Kidney capillary endothelial cell (primary cell): ENCODE measurements at places on chromosomes 4 and X.

DNA sequence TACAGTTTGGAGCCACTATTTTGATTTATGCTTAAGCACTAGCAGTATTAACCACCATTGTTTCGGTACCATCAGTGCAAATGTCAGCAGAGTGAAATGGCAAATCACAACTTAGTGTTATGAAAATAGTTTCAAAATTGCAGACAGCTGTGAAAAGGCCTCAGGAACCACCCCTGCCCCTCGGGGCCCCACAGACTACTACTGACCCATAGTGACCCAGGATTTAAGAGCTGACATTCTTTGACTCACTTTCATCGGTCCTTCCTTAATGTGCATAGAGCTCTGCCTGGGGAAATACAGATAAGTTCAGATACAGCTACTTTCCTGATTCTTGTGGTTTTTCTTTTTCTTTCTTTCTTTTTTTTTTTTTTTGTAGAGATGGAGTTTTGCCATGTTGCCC, 3.3 kb upstream of the BBS7 start:
- no peak for DNase-seq

DNA sequence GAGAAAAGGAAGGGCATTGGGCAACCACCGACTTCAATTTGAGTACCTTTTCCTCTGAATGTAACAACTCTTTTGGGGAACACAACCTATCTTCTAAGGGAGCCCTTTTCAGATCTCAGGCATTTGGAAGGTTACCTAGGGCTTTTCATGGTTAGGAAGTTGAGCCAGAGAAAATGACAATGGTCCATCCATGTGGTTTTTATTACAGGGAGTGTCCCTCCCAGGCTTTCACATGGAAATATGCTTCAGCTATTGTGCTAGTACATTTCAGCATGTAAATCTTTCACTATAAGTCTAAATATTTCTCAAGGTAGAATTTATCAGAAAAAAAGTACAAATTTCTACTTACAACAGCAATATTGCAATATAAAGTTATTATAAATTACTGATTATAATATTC, 259.8 kb downstream of the IQCM start:
- DNase-seq = no peak

DNA sequence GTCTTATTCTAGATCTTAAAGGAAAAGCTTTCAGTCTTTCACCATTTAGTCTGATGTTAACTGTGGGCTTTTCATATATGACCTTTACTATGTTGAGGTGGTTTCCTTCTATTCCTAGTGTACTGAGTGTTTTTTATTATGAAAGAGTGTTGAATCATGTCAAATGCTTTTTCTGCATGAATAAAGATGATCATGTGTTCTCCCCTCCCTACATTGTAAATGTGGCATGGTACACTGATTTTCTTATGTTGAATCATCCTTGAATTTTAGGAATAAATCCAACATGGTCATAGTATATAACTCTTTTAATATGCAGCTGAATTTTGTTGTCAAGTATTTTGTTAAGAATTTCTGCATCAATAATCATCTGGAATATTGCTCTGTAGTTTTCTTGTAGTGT, 4.3 kb downstream of the CLGN start:
- DNase-seq = no peak

DNA sequence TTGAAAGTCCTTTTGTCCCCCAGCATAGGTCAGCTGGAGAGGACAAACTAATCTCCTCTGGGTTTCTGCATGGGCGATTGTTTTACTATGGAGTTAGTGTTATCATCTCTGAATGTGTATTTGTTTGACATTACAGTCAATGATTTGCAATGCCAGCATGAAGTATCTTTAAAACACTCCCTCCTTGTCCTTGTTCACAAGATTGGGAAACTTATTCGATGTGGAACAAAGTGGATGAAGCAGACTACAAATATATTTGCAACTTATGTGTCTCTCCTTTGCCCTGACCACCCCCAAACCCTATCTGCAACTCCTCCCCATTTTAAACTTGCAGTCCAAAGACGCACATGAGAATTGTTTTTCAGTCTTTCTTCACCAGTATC, 1.5 kb upstream of the PITX2 start:
- no peak for DNase-seq

DNA sequence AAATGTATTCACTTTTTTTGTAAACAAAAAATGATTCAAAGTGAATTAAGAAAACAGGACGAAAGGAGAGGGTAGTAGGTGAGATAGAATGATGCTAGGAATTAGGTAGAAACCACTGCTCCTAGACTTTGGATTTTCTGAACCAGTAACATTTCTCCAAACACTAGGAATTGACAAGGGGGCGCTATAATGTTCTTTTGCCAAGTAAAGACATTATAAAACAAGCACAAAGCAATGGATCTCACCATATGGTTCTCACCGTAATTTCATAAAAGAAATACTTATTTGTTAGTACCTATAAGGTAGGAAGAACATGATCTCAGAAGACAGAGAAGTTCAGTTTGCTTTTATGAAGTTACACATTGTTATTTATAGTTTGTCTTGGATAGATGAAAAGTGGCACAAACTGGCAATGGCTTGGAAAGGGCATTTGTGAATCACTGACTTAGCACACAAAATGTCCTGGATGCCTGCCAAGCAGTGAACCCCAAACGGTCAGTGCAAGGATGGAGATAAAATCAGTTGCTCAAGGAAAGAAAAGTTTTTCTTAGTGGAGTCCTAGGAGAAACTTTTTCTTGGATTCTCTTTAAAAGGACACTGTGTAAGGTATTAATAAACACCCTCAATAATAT, 8.1 kb upstream of the TBC1D1 start:
- DNase-seq = no peak

GRCh38 chr4:168336837-168337549, 18.4 kb upstream of the DDX60 start:
- DNase-seq = no peak

DNA sequence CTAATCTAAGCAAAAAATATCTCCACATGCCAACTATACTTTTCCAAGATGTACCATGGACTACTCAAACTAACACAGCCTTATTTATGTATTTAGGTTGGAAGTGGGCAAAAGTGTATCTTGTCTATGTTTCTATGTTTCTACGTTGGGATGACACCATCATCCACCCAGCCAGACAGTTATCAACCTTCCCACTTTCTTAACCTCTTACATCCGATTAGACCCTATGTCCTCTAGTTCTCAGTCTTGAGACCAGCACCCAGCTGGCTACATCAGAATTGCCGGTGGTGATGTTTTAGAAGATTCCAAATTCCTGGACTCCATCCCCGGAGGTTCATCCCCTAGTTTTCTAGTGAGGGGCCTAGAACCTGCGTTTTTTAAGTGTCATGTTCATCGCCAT, 1.0 kb upstream of the AASDH start:
- no peak for DNase-seq

- DNase-seq = no peak
Measured at GRCh38 chrX:148422526-148422925, 77.9 kb upstream of the AFF2 start.

DNA sequence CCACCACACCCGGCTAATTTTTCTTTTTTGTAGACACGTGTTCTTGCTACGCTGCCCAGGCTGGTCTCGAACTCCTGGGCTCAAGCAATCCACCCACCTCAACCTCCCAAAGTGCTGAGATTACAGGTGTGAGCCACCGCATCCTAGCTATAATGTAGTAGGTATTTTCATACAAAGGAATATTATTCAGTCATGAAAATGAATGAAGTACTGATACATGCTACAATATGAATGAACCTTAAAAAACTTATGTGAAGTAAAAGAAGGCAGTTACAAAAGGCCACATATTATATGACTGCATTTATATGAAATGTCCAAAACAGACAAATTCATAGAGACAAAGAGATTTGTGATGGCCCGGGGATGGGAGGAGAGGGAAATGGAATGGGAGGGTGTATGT, 4.7 kb upstream of the GATA1 start:
- DNase-seq = no peak

DNA sequence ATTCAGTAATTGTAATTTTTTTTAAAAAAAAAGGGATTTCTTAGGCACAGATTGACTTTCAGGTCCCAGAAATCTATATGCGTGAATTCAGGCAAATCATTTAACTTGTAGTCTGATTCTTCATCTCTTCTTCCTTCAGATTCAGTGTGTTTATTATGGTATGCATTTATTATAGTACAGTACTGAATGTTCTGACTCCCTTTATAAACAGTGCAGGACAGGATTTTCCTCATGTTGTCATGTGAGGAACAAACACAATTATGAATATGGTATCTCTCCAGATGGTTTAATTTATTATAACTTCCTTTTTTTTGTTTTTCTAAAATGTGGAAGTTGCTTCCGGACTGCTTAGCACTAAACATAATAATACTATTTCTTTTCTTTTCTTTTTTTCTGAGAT, 54.2 kb downstream of the RPS3A start:
- no peak for DNase-seq

DNA sequence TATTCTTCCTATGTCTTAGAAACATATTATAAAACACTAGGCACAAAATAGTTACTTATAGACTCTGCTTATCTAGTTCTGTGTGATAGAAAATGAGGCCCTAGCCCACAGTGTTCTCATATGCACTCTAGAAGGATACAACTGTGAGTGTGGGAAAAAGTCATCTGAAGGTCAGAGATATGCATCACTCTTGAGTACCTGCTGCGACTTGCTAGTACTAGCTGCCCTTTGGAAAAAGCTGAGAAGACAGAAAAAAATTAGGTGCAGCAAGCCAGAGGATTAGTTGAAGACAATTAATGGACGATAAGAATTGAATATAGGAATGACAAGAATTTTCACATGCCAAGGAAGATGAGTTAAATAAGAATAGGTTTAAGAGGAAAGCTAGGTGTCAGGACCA, 61.3 kb downstream of the MTHFD2L start:
- no peak for DNase-seq

- no peak for DNase-seq
Measured at GRCh38 chr4:77443941-77444340, 161.7 kb upstream of the CXCL13 start.

- DNase-seq = no peak
Measured at GRCh38 chrX:5998901-5999300, 229.8 kb downstream of the NLGN4X start.

- no peak for DNase-seq
Measured at GRCh38 chr4:32864713-32865351, 2144.7 kb downstream of the PCDH7 start.

GRCh38 chr4:26346203-26346620, 25.4 kb downstream of the RBPJ start:
- no peak for DNase-seq

DNA sequence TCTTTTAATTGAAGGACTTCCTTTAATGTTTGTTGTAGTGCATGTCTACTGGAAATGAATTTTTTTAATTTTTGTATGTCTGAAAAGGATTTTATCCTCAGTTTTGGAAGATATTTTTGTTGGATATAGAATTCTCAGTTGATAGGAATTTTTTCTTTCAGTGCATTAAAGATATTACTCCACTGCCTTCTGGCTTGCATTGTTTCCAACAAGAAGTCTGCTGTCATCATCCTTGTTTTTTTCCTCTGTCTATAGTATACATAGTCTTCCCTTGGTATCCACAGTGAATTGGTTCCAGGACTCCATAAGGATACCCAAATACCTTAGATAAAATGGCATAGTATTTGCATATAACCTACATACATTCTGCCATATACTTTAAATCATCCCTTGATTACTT, 33.5 kb downstream of the SCD5 start:
- no peak for DNase-seq

GRCh38 chr4:122041312-122041711, 89.5 kb upstream of the TRPC3 start:
- DNase-seq = no peak
